ENCODE measurements at places on chromosomes 7 and 10. TPM values are rescaled to one million over a fixed set of nuclear protein-coding genes. Genes with fewer than 3 reads are reported as not detected.

PFKFB3 gene
- total RNA-seq = 10.9 TPM

FGF8 gene
- total RNA-seq = not detected

DYNC1I1 gene
- total RNA-seq = 0.34 TPM

ITPRID1 gene
- not detected for total RNA-seq

CTAGE15 gene
- not detected for total RNA-seq

SYT15B gene
- total RNA-seq = under 0.01 TPM

TLX1 gene
- total RNA-seq = not detected

SPAM1 gene
- not detected for total RNA-seq

ANKRD1 gene
- total RNA-seq = 6.5 TPM

AOAH gene
- total RNA-seq = not detected

CARD11 gene
- 0.84 TPM for total RNA-seq

CYP2C18 gene
- not detected for total RNA-seq

BLOC1S2 gene
- 24.0 TPM for total RNA-seq

STEAP2 gene
- 6.8 TPM for total RNA-seq

DRGX gene
- total RNA-seq = not detected

CCDC146 gene
- 1.0 TPM for total RNA-seq

PNLIPRP2 gene
- total RNA-seq = not detected

GRM3 gene
- not detected for total RNA-seq

NEUROD6 gene
- total RNA-seq = not detected

AKR1C4 gene
- not detected for total RNA-seq

GSTO1 gene
- total RNA-seq = 302 TPM

PDAP1 gene
- 122 TPM for total RNA-seq

SLK gene
- 13.4 TPM for total RNA-seq

CTBP2 gene
- total RNA-seq = 52.6 TPM

AKR1C8 gene
- total RNA-seq = not detected

TBX20 gene
- 0.15 TPM for total RNA-seq

SPDYE9 gene
- total RNA-seq = not detected

MET gene
- 19.9 TPM for total RNA-seq

RTKN2 gene
- total RNA-seq = 0.89 TPM

ITIH2 gene
- not detected for total RNA-seq

FFAR4 gene
- not detected for total RNA-seq

TEX36 gene
- not detected for total RNA-seq

GARS1 gene
- total RNA-seq = 343 TPM

SFTPA1 gene
- not detected for total RNA-seq

C7orf57 gene
- total RNA-seq = not detected

WASHC2C gene
- 13.8 TPM for total RNA-seq

PLEKHS1 gene
- total RNA-seq = not detected

FRMD4A gene
- 28.4 TPM for total RNA-seq

Measured in bronchus fibroblast of lung (primary cell).